ENCODE measurements at places on chromosomes 1 and 21. TPM values are rescaled to one million over a fixed set of nuclear protein-coding genes. Genes with fewer than 3 reads are reported as not detected.

- no peak for DNase-seq
These were observed 85.5 kb downstream of the CLIC4 start for GRCh38 chr1:24830680-24831272.

- DNase-seq = peak; percentile 31
These were observed 19.2 kb downstream of the AGPAT3 start for GRCh38 chr21:43884012-43884860.

- DNase-seq = peak; percentile 99
These were observed at the start of gene HDAC1 for GRCh38 chr1:32291708-32292538. HDAC1 (plus strand) TSS chr1:32292083; CDS start chr1:32292170, 87 bp downstream.

DNA sequence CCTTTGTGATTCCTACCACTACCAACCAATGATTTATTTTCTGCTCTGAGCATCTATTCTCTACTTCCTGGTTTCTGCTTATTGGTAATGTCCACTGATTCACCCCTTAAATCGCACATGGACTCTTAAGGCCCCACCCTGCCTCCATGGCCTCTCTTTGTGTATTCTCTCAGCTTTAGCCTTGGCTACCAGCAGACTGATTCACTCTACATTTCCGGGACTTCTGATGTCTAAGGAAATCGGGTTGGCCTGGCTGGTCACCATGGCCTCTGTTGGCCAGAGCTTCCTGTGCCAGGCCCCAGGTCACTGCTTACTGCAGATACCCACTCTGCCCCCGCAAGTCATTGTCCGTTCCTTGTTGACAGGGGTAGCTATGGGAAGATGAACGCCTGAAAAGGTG lies 40.9 kb downstream of the PDPN start:
- DNase-seq = no peak

The ESPN gene
- total RNA-seq = 2.0 TPM

The AKR7A2 gene
- 31.8 TPM for total RNA-seq

Measured in activated T-cell treated with anti-CD3 and anti-CD28 coated beads, Interleukin-2, amount 50 U/mL, for 72 hours (primary cell).